ENCODE measurements at places on chromosomes 6 and 20. TPM values are rescaled to one million over a fixed set of nuclear protein-coding genes. Genes with fewer than 3 reads are reported as not detected.
A peak's percentile ranks its signal among the peaks of the same experiment; 100 is the strongest.

The ABHD16B gene
- total RNA-seq = not detected

The HDGFL1 gene
- not detected for total RNA-seq

The KHDC1L gene
- not detected for total RNA-seq

The TSBP1 gene
- not detected for total RNA-seq

The MTFR2 gene
- not detected for total RNA-seq

The SLC26A8 gene
- total RNA-seq = not detected

The CDH4 gene
- total RNA-seq = 0.59 TPM

The ARMC2 gene
- 2.6 TPM for total RNA-seq

The LCA5 gene
- total RNA-seq = 1.4 TPM

The PLA2G7 gene
- total RNA-seq = 0.66 TPM

The SEL1L2 gene
- 1.3 TPM for total RNA-seq

DNA sequence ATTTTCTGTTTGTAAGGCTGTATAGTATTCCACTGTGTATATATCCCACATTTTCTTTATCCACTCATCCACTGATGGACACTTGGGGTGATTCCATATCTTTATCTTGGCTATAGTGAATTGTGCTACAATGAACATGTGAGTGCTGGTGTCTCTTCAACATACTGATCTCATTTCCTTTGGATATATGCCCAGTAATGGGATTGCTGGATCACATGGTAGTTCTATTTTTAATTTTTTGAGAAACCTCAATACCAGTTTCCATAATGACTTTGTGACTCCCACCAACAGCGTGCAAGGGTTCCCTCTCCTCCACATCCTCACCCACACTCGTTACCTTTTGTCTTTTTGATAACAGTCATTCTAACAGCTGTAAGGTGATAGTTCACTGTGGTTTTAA is 166.0 kb downstream of the ARHGAP18 start:
- DNase-seq = no peak

DNA sequence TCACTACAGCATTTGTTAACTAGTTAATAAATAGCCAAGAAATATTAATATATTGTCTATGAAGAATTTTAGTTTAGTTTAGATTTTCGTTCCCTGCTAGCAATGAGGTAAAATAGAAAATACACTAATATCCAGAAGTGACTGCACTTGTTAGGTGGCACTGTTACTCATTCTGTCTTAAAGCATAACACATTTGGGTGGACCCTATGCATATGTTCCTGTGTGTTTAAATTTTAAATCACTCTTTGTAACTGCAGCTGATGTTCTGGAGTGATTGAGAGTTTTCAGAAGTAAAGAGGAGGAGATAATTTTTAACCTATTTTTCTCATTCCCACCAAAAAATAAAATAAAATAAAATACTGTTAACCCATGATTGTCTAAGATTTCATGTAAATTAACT is 73.9 kb upstream of the SOX4 start:
- DNase-seq = no peak

DNA sequence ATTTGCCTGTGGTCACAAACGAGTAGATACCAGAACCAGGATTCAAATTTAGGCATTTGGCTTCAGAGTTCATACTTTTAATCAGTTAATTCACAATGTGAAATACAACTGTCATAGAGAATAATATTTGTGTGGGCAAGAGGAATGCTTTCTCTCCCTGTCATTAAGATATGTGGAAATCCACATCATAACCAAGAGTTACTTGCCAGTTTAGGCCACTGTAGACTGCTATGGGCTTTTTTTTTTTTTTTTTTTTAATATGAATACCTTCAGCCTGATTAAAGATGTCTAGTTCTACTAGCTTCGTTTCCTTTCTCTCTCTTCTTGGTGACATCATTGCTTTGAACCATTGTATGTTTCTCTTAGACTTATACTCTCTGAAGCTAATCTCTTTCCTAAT is 244.9 kb downstream of the ZFAND3 start:
- DNase-seq = no peak

GRCh38 chr6:137307163-137307854 is 88.1 kb upstream of the IFNGR1 start:
- no peak for DNase-seq

GRCh38 chr20:21102603-21103311 is 3.4 kb downstream of the LINC00237 start:
- peak; percentile 33 for DNase-seq

- no peak for DNase-seq
Observed at GRCh38 chr6:41051873-41052272, 1.1 kb upstream of the APOBEC2 start.

GRCh38 chr6:73579389-73579788 is 58.6 kb upstream of the EEF1A1 start:
- DNase-seq = peak; percentile 58

GRCh38 chr6:1091900-1092299 is 220.0 kb upstream of the FOXQ1 start:
- DNase-seq = no peak

GRCh38 chr6:10655508-10656055 is 38.8 kb downstream of the C6orf52 start:
- no peak for DNase-seq

DNA sequence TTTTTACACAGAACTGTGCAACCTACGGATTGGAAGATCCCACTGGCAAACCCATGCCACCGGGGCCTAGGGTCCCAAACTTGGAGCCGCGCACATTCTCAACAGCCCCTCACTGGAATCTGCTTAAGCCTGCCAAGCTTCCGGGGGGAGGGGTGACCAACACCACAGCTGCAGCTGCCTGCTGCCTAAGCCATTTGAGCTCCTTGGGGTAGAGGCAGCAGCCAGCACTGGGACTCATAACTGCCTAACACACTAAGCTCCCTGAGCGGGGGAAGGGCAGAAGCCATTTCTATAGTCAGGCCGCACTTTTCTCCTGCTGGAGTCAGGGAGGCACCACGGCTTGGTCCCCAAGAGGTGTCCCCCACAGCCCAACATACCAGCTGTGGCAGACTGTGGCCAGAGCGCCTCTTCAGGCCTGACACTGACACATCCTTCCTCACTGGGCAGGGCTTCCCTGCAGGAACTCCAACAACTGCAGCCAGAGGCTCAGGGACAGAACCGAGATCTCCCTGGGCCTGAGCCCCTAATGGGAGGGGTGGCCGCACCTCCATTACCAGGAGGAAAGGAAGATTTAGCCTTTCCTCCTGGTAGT is 270.3 kb upstream of the ECI2 start:
- no peak for DNase-seq

- DNase-seq = no peak
Observed at GRCh38 chr6:26607434-26608230, 10.9 kb downstream of the ABT1 start.

GRCh38 chr6:104957301-104958177 is 632 bp downstream of the LIN28B start:
- no peak for DNase-seq

- no peak for DNase-seq
Observed at GRCh38 chr6:32105433-32105832, 3.7 kb downstream of the TNXB start.

DNA sequence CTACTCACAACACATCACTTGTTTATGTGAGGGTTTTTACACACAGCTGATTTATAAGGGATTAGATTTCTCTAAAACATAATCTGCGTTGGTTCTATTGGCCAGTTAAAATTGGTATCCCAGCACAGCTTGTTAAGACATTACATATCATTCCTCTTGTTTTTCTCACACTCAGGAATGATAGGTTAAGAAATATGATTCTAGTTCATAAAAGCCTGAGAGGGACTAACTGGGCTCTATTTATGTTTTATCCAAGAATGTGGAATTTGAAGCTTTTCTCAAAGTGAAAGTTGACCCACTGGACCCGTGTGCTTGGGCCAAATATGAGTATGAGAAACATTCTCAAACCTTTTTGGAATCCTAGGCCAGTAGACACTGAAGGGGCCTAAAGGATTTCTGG is 117.3 kb downstream of the TMEM170B start:
- DNase-seq = no peak

DNA sequence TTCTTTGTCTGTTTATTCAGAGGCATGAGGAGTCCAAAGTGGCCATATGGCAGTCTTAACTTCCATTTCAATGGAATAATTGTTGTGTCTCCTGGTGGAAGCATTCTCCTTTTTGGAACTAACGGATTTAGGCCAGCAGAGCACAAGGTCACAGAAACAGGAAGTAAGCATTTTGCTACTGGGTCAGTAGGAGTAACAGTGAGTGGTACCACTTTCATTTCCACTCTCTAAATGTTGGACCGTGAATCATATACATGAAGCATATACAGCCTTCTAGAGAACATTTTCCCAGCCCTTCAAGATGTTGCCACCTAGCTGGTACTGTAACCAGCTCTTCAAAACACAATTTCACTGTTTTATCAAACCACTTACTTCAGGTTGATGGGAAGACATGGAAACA is 182.8 kb downstream of the EYS start:
- DNase-seq = no peak

DNA sequence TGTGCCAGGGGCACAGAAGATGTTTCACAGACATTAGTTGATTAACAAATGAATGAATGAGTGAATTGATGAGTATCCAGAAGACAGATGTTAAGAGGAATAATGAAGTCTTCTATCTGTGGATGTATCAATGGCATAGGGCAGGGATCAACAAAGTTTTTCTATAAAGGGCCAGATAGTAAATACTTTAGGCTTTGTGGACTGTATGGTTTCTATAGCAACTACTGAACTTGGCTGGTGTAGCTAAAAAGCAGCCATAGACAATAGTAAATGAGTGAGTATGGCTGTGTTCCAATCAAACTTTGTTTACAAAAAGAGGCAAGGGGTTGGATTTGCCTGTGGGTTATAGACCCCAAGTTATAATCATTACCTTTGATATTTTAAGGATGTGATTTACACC is 144.0 kb downstream of the PRL start:
- DNase-seq = no peak

DNA sequence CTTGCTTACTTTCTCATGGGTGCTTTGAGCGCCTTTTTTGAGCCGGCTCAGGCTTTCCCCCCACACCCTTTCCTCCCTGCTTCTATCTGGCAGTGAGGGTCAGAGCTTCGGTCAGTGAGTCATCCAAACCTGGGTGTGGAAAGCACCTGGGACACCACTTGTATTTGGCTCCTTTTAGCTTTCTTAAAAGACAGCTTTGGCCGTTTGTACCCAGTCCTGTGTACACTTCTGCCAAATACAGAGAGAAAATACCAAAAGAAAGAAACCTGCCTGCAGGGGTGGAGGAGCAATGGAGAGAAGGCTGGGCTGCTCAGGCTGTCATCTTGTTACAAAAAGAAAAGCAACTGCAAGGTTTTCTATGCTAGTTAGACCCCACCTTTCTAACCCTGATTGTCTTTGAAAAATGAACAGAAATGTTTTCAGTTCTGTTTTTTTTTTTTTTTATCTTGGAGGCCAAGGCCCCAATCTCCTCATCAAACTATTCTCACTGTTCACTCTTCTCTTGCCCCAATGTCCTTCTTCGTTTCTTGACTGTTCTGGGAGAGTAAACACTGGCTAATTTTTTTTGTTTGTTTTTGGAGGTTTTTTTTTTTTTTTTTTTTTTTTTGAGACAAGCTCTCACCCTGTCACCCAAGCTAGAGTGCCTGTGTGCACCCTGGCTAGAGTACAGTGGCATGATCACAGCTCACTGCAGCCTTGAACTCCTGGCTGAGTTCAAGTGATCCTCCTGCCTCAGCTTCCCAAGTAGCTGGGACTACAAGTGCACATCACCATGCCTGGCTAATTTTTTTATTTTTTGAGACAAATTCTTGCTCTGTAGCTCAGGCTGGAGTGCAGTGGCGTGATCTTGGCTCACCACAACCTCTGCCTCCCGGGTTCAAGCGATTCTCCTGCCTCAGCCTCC is 76.4 kb downstream of the SSR1 start:
- no peak for DNase-seq

GRCh38 chr6:43122146-43122545 is 46.0 kb downstream of the PTK7 start:
- no peak for DNase-seq

GRCh38 chr6:34441526-34441925 is 15.7 kb upstream of the RPS10 start:
- no peak for DNase-seq

DNA sequence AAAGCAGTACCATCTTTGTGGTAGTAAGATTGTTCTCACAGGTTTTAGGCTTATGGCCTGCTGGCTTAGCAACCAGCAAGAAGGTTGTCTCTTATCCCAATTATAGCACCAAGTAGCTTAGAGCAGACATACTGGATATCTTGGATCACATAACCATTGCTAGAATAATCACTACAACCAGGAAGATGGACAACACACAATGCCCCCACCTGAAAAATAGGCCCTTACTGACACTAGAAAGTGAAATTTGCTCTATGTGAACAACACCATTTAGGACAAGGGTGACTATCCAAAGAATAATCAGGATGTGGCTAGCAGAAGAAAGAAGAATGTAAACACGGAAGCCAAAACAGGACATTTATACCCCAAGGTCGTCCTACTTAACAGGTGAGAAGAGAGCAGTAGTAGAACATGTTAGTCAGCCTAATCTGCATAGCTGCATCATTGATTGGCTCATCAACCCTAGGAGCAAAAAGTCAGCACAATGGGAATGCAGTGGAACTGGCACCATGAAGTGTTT is 172.7 kb upstream of the MARCKS start:
- no peak for DNase-seq

DNA sequence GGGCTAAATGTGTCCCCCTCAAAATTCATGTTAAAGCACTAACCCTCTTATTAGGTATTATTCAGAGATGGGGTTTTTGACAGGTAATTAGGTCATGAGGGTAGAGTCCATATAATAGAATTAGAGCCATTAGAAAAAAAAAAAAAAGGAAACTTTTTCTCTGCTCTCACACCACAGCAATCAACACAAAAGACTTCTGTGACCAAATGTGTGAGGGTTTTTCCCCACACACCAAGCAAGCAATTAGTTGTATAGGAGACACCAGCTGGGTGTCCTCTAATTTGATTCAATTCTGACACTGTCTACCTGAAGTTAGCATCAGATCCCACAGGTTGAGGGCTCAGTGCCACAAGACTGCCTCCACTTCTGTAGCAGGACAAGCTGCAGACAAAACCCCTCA is 64.6 kb upstream of the GMDS start:
- no peak for DNase-seq

- DNase-seq = no peak
Observed at GRCh38 chr20:6185268-6185667, 62.4 kb upstream of the FERMT1 start.

GRCh38 chr20:1888796-1889463 is 6.3 kb upstream of the SIRPA start:
- peak; percentile 63 for DNase-seq

DNA sequence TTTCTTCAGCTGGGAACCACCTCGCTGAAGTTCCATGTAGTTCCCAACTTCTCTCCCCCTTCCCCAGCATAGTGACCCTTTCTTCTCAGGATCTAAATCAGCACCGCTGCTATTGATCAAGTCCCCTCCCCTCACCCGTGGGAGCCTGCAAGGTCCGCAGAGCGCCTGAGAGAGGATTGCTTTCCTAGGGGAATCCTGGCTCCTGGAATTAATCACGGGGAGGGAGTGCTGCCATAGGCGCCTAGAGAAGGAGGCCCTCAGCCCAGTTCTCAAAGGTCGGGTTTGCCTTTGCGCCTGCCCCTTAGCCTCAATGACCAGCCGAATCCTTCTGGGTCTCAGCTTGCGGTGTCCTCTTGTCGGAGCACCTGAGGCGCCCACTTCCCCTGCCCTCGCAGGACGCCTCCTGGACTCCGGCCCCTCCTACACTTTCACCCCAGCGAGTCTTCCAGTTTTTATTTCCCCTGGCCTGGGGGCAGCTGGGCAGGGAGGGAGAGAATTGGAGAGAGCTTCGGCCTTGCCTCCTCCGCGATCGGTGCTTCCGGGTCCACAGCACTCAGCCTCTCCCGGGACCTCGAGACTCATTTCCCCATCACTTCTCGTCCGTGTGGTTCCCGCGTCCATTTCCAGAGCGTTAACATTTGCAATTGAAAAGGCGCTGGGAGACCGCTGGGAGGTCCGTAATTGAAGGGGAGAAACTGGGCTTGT is 3.1 kb upstream of the NKX2-2 start:
- DNase-seq = no peak
